NCI-H1436 treated with DMSO at 0.1 percent for 48 hours (cell line): ENCODE measurements at places on chromosomes 5 and 9.

DNA sequence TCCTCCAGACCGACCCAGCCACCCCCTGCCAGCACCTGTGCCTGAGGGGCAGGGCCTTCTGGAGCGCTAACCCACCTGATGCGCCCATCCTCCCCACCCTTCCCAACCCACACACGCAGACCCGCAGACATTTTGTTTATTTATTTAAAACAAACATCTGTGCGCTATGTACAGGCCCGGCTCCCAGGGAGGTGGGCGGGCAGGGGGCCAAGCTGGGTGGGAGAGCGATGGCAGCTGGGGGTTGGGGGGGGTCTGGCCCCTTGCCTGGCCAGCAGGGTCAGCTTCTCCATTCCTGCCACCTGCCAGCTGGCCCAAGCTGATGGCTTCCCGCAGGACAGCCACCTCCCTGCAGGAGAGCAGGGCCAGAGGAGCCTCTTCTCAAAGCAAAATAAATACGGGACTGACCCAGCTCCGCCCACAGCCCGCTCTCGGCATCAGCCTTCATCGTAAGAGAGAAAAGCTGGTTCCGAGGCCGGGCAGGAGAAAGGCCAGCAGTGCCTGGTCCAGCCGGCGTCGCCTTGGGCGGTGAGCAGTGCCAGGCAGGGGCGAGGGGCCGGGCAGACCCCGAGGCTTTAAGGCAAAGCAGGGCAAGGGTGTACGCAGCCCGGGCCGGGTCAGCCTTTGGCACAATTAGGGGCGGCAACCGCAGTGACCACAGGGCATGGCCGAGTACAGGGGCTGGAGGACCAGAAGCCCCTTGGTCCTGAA, 10.9 kb upstream of the CLIC3 start:
- DNase-seq, result no peak

- DNase-seq, result no peak
These were observed 201.5 kb upstream of the S1PR3 start for GRCh38 chr9:88789785-88790184.

- no peak for DNase-seq
These were observed 7.0 kb upstream of the GADD45G start for GRCh38 chr9:89597711-89598362.

GRCh38 chr9:77915744-77916143, 115.9 kb downstream of the GNAQ start:
- DNase-seq, result no peak

DNA sequence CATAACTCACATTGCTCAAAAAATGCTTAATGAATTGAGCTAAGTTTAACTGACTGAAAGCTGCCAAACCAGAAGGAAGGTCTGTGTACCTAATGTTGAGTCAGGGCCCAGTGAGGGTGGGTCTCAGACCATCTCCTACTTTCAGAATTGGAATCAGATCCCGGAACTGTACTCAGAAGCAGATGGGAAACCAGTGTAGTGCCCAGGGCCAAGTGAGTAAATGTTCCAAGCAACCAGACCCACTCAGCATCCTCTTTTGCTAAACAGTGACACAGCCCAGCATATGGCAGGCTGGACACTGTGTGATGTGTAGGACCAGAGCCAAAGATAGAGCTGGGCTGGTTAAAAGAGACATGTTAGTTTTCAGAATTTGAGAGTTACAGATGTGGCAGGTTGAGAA, 94.1 kb downstream of the PLCXD3 start:
- DNase-seq, result no peak

DNA sequence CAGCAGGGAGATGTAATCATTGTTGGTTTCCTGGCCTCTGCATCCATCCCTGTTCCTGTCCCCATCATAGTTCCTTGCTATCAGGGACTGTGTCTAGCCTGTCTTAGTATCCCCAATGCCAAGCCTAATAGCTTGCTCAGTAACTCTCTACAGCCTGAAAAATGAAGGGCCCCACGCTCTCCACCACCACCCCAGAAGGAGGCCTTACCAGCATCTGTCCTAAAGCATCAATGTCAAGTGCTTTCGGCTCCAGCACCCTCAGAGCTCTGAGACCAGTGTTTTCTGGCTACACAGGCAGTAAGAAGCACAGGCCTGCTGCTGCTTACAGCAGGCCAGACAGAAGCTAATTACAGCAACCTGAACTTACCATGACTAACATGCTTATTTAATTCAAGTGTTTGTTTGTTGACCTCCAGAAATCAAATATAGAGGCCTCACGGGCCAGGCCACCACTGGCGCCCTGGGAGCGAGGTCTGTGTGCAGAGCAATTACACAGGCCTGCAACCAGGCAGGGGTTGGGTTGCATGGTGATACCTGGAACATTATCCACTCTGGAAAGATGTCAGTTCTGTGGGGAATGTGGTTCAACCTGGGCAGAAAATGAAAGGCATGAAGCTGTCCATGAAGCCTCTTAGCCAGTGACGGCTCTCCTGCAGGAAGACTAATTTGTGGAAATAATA, 124.3 kb downstream of the SLC1A3 start:
- no peak for DNase-seq

DNA sequence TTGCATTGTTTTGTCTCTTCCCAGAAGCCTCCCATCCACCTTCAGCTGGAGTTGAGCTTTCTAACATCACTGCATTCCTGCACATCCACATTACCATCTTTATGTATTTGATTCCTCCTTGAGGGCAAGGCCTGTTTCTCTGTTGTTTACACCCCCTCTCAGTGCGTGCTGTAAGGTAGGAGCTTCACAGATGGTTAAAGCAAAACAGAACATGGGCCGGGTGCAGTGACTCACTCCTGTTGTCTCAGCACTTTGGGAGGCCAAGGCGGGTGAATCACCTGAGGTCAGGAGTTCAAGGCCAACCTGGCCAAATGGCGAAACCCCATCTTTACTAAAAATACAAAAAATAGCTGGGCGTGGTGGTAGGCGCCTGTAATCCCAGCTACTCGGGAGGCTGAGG, 110.9 kb downstream of the KCNIP1 start:
- DNase-seq, result no peak

GRCh38 chr9:108057421-108058134, 568.0 kb upstream of the KLF4 start:
- no peak for DNase-seq

GRCh38 chr5:132095077-132095410, 21.5 kb downstream of the CSF2 start:
- no peak for DNase-seq

DNA sequence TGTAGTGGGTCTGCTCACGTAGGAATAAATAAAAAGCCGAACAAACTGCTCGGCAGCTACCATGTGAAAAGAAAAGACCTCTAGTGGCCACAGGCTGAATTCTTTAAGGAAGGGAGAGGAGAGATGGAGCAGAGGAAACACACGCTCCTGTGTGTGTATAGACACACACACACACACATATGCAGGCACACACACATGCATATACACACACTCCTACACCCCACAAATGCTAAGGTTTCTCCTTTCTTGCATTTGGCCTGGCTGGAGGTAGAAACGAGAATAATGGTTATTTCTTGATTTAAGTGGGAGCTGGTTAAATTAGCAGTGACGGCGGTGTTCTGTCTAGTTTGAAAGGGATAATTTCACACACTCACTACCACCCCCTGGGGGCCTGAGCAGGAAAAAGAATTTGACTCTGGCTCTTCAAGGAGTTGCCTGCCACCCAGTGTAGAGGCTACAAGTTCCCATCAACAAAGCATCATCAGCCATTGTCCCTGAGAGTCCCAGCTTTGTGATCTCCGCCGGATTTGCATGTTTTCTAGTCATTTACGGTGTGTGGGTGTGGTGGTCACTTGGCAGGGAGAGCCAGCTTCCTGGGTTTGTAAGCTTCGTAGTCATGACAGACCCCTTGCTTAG, at the start of gene INSYN2B:
Gene INSYN2B, minus strand, starts transcription at position 78 of the 636 bp plus-strand sequence. CDS start 96,597 bp downstream, outside the sequence.
- DNase-seq, result peak; percentile 15

- DNase-seq, result no peak
These were observed 244.0 kb downstream of the ARHGAP26 start for GRCh38 chr5:143014017-143014651.

DNA sequence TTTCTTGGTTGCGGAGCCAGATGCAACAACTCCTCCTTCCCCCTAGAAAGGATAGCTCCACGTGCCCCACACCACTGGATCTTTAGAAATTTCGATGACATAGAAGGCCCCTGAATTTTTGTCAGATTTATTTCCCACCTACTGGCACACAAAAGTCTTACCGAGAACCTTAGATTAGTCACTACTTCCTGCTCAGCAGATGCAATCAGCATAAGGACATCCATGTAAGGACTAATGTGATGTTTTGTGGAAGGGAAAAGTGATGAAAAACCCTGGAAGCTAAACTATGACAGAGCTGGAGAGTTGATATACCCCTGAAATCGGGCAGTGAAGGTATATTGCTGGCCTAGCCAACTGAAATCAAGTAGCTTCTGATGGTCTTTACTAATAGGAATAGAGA, 125.5 kb upstream of the NFIL3 start:
- DNase-seq, result no peak

DNA sequence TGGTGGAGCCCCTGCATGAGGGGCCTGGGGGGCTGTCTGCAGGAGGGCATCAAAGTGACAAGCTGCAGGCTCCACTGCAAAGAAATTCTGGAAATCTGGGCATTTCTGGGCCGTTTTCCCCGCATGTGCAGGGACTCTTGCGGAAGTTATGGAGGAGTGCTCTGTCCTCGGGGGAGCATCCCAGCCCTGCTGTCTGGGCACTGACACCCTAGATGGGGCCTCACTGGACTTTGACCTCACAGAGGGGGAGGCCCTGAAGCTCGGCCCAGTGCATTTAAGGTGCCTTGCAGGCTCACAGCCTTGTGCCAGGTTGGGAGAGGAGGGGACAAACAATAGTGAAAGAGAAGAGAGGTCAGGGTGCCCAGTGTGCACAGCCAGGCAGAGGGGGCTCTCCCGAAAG, 35.4 kb downstream of the LHX3 start:
- DNase-seq, result no peak

DNA sequence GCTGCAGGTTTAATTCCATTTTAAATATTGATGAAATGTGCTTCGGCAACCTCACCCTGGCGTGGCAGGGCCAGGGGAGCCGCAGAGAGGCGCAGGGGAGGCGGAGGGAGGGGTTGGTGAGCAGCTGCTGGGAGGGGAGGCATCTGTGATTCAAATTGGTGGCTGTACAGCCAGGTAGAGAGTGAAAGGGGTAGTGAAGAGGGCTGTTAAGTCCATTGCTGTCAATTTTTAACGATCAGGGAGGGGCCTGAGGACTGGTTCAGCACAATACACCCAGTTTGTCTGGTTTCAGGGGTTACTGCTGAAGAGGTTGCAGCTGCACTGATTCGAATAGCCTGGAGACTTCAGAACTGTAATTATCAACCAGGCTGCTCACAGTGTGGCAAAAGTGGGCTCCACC, 31.3 kb downstream of the LHX6 start:
- peak; percentile 82 for DNase-seq

- no peak for DNase-seq
These were observed at the start of gene ZNF883 for GRCh38 chr9:113011911-113012381. Gene ZNF883 (minus strand): TSS chr9:113012192.

DNA sequence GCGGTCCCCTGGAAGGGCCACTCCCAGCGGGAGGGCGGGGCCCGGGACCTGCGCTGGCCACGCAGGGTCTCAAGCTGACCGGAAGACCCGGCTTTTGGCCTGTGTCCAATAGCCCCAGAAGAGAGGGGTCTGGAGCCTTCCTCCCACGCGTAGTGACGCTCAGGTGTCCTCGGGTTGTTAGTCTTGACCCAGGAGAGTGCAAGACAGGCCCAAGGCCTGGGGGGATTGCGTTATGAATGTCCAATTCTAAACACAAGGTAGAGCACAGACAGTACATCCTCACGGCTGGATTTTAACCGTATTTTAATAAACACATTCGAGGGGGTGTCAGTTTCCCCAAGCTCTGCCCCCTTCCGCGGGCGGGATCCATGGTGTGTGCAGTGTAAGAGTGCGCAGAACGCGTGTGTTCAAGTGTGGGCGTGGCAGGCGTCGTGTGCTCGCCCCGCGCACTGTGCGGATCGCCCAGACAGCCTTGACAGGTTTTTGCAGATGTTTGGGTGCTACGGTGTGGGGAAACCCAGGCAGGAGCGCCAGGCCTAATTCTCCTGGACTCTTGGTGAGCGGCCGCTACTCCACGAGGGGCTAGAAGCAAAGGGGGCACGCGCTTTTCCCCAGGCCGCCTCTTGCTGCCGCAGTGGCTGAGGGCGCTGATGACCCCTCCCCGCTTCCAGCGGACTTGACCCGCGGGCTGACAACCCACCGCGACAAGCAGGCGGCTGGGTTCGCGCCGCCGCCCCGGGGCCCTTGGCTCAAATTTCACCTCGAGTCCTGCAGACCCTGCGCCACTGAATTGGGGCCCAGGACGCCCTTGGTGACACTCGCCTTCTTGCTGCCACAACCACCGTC, 6.1 kb upstream of the DMRT3 start:
- DNase-seq, result no peak

- DNase-seq, result no peak
These were observed 95.7 kb downstream of the KCNT1 start for GRCh38 chr9:135797507-135798262.

DNA sequence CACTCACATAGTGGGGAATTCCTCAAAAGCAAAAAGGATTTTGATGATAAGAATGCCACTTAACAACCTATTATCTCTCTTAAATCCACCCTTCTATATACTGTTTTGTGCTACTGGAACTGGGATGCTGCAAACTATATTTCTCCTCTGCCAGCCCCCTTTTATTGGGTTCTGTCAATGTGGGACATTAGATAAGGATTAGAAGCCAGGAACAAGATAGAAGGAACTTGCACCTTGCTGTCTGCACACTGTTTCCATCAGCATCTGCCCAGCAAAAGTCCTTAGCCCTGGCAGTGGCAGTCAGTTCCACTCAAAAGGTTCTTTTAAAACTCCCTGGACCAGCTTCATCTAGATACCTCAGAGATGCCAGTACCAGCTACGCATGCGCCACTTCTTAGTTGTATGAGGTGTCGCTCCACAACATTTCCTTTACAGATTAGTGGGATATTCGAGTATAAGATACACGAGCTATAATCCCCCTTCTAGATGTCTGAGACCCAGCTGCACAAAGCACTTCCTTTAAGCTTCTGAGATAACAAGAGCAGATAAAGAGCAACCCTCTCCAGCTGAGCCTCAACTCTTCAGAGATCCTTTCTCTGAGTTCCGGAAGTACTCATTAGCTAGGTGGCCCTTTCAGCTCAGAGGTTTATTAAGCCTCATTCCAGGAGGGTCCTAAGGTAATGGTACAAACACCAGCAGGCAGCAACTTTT, 45.3 kb downstream of the CERT1 start:
- no peak for DNase-seq

GRCh38 chr5:59487772-59488729, 405.5 kb downstream of the PDE4D start:
- DNase-seq, result no peak

DNA sequence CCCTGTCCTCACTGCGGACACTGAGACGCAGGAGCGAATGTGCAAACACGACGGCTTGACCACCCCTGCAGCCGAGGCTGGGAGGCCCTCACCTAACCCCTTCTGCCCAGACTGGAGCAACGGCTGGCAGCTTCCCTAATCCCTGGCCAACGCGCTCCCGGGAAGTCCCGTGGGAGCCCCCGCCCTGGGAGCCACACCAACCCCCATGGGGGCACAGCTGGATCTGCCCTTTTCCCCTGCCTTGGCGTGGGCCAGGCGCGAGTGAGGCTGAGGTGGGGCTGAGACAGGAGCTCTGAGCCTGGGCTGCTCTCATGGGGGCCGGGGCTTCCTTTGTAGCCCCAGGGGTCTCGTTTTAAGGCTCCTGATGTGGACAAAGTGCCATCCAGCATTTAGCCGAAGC, 4.6 kb upstream of the DNLZ start:
- no peak for DNase-seq
